ENCODE measurements at places on chromosomes 3 and 15.

DNA sequence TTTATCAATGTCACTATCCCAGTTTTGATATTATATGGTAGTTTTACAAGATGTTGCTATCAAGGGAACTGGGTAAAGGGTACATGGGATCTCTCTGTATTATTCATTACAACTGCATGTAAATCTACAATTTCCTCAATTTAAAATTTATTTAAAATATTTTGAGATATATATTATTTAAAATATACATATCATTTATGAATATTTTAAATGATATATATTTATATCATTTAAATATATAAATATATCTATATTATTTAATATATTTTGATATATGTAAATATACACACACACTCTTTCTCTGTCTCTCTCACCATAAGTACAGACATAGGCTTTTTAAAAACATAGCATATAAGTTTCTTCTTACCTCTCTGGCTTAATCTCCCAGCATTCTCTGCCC, 104.7 kb downstream of the TP63 start:
- DNase-seq = no peak

- DNase-seq = no peak
Observed at GRCh38 chr15:89067751-89068150, 20.5 kb upstream of the ABHD2 start.

DNA sequence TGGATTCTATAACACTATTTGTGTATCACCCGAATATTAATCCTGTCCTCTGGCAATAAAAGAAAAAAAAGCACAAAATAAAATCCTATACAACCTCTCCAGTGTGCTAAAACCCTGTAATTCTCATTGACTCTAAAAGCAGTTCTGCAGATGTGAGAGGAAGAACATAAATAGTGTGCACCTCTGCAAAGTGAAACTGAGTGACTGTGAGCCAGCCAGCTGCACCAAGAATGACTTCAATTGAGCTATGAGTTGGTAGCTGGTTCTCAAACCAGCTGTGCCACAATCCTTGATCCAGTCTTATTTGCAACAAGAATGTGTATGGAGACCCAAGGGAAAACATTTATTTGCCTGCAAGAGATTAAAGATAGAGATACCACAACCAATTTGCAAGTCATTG, 31.2 kb upstream of the COL8A1 start:
- DNase-seq = no peak

- DNase-seq = no peak
Observed at GRCh38 chr3:160183345-160184076, 41.7 kb upstream of the C3orf80 start.

GRCh38 chr3:148727231-148727630, 29.5 kb downstream of the AGTR1 start:
- no peak for DNase-seq

All from activated CD4-positive, alpha-beta T cell treated with anti-CD3 and anti-CD28 coated beads for 24 hours (primary cell).